ENCODE measurements at places on chromosomes 3 and 15.

DNA sequence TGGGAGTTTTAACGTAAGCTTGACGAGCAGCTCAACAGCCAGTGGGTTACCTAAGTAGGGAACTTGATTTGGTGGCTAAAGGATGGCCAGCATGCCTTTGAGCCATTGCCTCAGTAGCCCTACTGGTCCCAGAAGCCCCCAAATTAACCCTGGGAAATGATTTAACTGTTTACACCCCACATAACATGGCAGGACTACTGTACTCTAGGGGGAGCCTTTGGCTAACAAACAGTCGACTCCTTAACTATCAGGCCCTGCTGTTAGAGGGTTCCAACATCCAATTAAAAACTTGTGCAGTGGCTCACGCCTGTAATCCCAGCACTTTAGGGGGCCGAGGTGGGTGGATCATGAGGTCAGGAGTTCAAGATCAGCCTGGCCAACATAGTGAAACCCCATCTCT, 9.4 kb upstream of the SMCO1 start:
- no peak for DNase-seq
- H3K36me3 ChIP-seq: peaks cover 12% of the 10 kb centered on the region
- no peak overlapping the region for H3K4me3 ChIP-seq
- peaks cover 10% of the 10 kb centered on the region for H3K4me1 ChIP-seq
- peaks cover 3% of the 10 kb centered on the region for H3K27me3 ChIP-seq
- no peak overlapping the region for H3K27ac ChIP-seq

DNA sequence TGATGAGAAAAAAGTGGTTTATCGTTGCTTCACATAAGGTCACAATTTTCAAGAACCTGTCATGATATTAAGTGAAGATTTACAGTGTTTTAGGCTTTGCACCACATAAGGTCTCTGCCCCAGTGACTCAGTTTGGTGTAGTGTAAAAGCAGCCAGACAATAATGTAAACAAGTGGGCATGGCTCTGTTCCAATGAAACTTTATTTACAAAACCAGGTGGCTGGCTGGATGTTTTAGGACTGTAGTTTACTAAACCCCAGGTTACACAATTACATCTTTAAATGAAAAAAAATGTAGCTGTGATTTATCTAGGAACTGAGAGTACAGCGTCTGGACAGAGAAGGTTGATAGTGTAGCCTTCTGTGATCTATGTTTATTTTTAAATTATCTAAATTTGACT, 9.7 kb upstream of the FBXL22 start:
- no peak overlapping the region for H3K27ac ChIP-seq
- no peak overlapping the region for H3K4me3 ChIP-seq
- H3K27me3 ChIP-seq: no peaks in the 10 kb centered on the region
- H3K36me3 ChIP-seq: peaks cover 72% of the 10 kb centered on the region

DNA sequence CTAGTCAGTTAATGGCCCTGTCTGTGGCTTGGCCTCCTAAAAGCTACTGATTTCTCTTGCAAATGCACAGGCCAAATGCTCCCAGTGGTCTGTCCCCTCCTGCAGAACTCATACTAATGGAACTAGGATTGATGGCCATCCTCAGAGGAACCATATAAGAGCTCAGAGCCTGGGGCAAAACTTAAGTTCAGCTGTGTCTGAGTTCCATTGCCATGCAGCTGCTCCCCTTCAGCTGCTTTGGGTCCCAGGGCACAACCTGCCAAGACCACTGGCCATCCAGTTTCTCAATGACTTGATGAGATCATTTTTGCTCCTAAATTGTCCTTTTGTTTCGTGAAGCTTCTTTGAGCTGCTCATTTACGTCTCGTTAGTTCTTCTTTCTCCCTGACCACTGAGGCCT, 529.5 kb upstream of the TBL1XR1 start:
- peaks cover 27% of the 10 kb centered on the region for H3K4me1 ChIP-seq
- no peak overlapping the region for H3K27ac ChIP-seq
- H3K27me3 ChIP-seq: no peaks in the 10 kb centered on the region
- no peaks in the 10 kb centered on the region for H3K36me3 ChIP-seq

GRCh38 chr15:72272213-72272996, at the start of gene PARP6:
Gene PARP6, minus strand, starts transcription at chr15:72272554. Its CDS starts 5,077 bp downstream, at chr15:72267477.
- peaks cover 32% of the 10 kb centered on the region for H3K4me1 ChIP-seq
- H3K27ac ChIP-seq: peak within 1 kb of the TSS; percentile 91
- H3K4me3 ChIP-seq: peak within 1 kb of the TSS; percentile 90

- H3K4me1 ChIP-seq: no peaks in the 10 kb centered on the region
- no peaks in the 10 kb centered on the region for H3K27me3 ChIP-seq
- no peak overlapping the region for H3K4me3 ChIP-seq
- H3K36me3 ChIP-seq: no peaks in the 10 kb centered on the region
- H3K27ac ChIP-seq: no peak overlapping the region
Observed at GRCh38 chr3:76369170-76369569, 583.8 kb upstream of the ZNF717 start.

- no peaks in the 10 kb centered on the region for H3K36me3 ChIP-seq
- no peak for DNase-seq
- H3K4me3 ChIP-seq: no peak overlapping the region
- H3K4me1 ChIP-seq: peaks cover 13% of the 10 kb centered on the region
- H3K27me3 ChIP-seq: peaks cover 7% of the 10 kb centered on the region
- H3K27ac ChIP-seq: no peak overlapping the region
Observed at GRCh38 chr15:69493406-69493805, 40.8 kb downstream of the RPLP1 start.

GRCh38 chr15:63559753-63560152, 37.4 kb upstream of the FBXL22 start:
- H3K36me3 ChIP-seq: peaks cover 64% of the 10 kb centered on the region
- peaks cover 53% of the 10 kb centered on the region for H3K4me1 ChIP-seq
- H3K27me3 ChIP-seq: no peaks in the 10 kb centered on the region
- H3K27ac ChIP-seq: peak overlapping the region; percentile 13

- no peak overlapping the region for H3K4me3 ChIP-seq
- no peak overlapping the region for H3K27ac ChIP-seq
- no peaks in the 10 kb centered on the region for H3K27me3 ChIP-seq
- peaks cover 29% of the 10 kb centered on the region for H3K4me1 ChIP-seq
Observed at GRCh38 chr3:13404626-13405452, 15.3 kb downstream of the NUP210 start.

DNA sequence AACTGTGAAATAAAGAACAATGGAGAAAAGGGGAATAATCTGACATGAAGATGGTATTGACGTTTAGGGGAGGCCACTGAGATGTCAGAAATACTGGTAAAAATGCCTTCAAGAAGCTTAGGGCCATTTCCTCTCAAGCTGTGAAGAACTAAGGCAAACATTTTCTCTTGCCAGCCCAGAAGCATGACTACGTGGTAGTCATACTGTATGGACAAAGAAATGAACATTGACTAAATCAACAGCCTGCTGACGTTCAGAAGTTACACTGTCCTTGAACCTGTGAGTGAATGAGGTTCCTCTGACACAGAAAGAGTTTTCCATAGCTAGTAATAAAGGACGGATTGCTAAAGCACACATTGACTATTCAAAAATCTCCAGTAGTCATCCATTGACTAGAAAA, 121.0 kb downstream of the P3H2 start:
- H3K4me3 ChIP-seq: no peak overlapping the region
- H3K36me3 ChIP-seq: no peaks in the 10 kb centered on the region
- DNase-seq: no peak
- no peak overlapping the region for H3K27ac ChIP-seq
- no peaks in the 10 kb centered on the region for H3K4me1 ChIP-seq

- H3K4me3 ChIP-seq: no peak overlapping the region
- no peaks in the 10 kb centered on the region for H3K4me1 ChIP-seq
- DNase-seq: no peak
- no peaks in the 10 kb centered on the region for H3K36me3 ChIP-seq
- H3K27ac ChIP-seq: no peak overlapping the region
Observed at GRCh38 chr15:49844390-49844789, 223.5 kb downstream of the DTWD1 start.

DNA sequence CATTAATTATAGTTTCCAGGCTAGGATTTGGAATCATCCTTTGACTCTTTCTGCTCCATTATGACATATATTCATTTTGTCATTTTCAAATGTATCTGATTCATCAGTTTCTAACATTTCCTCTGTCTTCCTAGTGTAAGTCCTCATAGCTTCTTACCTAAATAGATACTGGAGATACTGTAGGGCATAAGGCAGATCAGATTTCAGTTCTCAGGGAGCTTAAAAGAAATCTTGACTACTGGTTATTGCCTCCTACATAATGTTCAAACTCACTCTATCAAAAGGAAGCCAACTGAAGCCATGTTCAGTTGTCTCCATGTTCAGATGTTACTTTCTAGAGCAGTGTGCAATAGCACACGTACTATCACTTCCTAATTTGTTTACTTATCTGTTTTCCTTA, 29.6 kb upstream of the CTDSPL2 start:
- H3K27me3 ChIP-seq: no peaks in the 10 kb centered on the region
- H3K27ac ChIP-seq: no peak overlapping the region
- peaks cover 3% of the 10 kb centered on the region for H3K36me3 ChIP-seq
- DNase-seq: no peak
- H3K4me1 ChIP-seq: no peaks in the 10 kb centered on the region
- H3K4me3 ChIP-seq: no peak overlapping the region

DNA sequence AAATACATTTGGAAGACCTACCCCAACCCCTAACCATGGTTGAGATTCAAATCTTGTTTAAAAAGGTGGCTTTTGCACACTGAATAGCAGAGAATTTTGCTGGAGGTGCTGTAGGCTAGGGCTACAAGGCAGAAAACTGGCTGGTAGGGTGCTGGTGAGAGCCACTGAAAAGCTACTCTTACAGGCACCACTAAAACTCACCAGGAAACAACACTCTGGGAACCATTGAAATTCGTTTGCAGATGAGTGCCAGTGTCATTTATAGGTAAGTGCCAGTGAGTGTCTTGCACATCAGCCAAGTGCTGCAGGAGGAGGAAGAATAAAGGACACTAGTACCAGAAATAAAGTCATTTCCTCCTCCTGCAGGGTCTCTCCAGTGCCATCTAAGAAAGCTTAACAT, 610.2 kb downstream of the ZNF385D start:
- H3K4me3 ChIP-seq: no peak overlapping the region
- H3K27ac ChIP-seq: no peak overlapping the region
- H3K4me1 ChIP-seq: no peaks in the 10 kb centered on the region
- H3K27me3 ChIP-seq: no peaks in the 10 kb centered on the region
- no peak for DNase-seq

GRCh38 chr15:63425426-63425985, 43.9 kb upstream of the CA12 start:
- no peaks in the 10 kb centered on the region for H3K27me3 ChIP-seq
- H3K27ac ChIP-seq: no peak overlapping the region
- DNase-seq: no peak
- H3K4me3 ChIP-seq: no peak overlapping the region
- H3K36me3 ChIP-seq: no peaks in the 10 kb centered on the region
- H3K4me1 ChIP-seq: no peaks in the 10 kb centered on the region

DNA sequence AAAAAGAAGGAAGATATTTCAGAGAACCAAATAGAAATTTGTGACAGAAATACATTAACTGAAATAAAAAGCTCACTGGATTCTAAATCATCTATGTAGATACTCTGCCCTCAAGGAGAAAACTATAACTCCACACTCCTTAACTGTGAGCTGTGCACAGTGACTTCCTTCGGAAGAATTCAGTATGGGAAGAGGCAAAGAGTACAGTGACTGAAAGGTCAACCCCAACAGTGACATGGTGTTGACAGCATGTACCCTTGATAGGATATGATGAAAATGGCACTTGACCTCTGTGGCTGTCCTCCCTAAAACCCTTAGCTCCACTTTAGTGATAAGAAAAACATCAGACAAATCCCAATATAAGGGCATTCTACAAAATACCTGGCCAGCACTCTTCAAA, 165.5 kb downstream of the ATP10A start:
- no peaks in the 10 kb centered on the region for H3K4me1 ChIP-seq
- H3K36me3 ChIP-seq: peaks cover 33% of the 10 kb centered on the region
- H3K27ac ChIP-seq: no peak overlapping the region
- no peak for DNase-seq
- H3K4me3 ChIP-seq: no peak overlapping the region
- H3K27me3 ChIP-seq: no peaks in the 10 kb centered on the region

DNA sequence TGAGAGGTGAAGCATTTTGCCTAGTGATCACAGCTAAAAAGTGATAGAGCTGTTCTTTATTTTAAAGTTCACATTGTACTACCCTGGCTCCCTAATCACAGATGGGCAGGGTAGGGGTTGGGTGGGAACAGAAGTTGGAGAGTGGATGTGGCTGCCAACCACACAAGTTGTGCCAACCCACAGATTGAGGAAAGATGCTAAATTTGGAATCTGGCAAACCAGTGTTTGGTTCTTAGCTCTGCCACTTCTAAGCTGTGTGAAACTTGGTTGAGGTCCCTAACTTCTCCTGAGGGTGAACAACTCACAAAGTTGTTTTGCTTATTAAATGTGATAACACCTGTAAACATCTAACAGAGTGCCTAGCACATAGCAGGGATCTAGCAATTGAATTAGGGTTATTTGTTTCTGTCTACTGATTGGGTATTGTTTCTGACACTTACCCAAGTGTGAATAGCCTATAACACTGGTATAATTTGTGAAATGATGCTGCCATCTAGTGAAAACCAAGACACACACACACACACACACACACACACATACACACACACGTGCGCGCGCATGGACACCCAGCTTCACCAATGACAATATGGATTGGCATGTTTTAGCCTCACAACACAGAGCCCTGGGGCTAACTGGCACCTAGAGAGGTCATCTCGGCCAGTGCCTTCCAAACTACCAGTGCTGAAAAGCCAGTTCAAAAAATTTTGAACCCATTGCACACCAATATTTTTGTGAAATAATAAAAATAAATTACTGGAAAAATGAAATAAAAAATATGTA, 25.3 kb downstream of the ADGRG7 start:
- H3K36me3 ChIP-seq: no peaks in the 10 kb centered on the region
- no peak overlapping the region for H3K27ac ChIP-seq
- peaks cover 10% of the 10 kb centered on the region for H3K27me3 ChIP-seq
- DNase-seq: peak; percentile 13

- no peaks in the 10 kb centered on the region for H3K27me3 ChIP-seq
- H3K27ac ChIP-seq: peak overlapping the region; percentile 98
- peak overlapping the region; percentile 7 for H3K4me3 ChIP-seq
- H3K4me1 ChIP-seq: peaks cover 36% of the 10 kb centered on the region
Observed at GRCh38 chr3:106473576-106474475, 605.0 kb upstream of the CBLB start.

- no peak overlapping the region for H3K4me3 ChIP-seq
- DNase-seq: no peak
- H3K27ac ChIP-seq: no peak overlapping the region
- H3K36me3 ChIP-seq: peaks cover 2% of the 10 kb centered on the region
- H3K4me1 ChIP-seq: no peaks in the 10 kb centered on the region
Observed at GRCh38 chr3:43558171-43558570, 63.6 kb downstream of the ANO10 start.

- H3K27me3 ChIP-seq: no peaks in the 10 kb centered on the region
- H3K4me1 ChIP-seq: no peaks in the 10 kb centered on the region
- DNase-seq: no peak
- no peak overlapping the region for H3K27ac ChIP-seq
Observed at GRCh38 chr3:173096994-173097785, 43.8 kb downstream of the SPATA16 start.

DNA sequence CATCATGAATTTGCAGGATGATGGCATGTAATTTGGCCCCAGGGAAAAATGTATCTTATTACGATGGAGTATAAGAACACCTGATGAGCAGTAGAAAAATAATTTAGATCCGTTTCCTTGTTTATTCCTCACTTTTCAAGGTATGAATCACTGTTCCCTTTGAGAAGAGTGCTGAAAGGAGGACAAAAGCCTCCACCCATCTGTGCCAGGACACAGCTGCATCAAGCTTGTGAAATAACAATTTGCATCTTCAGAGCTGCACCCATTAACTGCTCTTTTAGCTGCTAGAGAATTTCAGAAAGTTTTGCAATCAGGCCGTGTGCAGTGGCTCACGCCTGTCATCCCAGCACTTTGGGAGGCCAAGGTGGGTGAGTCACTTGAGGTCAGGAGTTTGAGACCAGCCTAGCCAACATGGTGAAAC, 9.6 kb downstream of the CLDND1 start:
- H3K27ac ChIP-seq: no peak overlapping the region
- H3K36me3 ChIP-seq: peaks cover 52% of the 10 kb centered on the region
- DNase-seq: no peak
- H3K4me3 ChIP-seq: no peak overlapping the region
